ENCODE measurements at places on chromosomes 1 and 21.

GRCh38 chr1:215830226-215830810 lies 263.2 kb downstream of the KCTD3 start:
- H3K4me3 ChIP-seq: no peak overlapping the region
- H3K27me3 ChIP-seq: no peaks in the 10 kb centered on the region

- H3K4me1 ChIP-seq: no peaks in the 10 kb centered on the region
- DNase-seq: no peak
- no peak overlapping the region for H3K27ac ChIP-seq
- peaks cover 79% of the 10 kb centered on the region for H3K36me3 ChIP-seq
- H3K27me3 ChIP-seq: no peaks in the 10 kb centered on the region
Measured at GRCh38 chr21:42858957-42859890, 20.1 kb downstream of the WDR4 start.

GRCh38 chr1:211637066-211637465 lies 38.4 kb downstream of the NEK2 start:
- no peaks in the 10 kb centered on the region for H3K27me3 ChIP-seq
- H3K4me3 ChIP-seq: no peak overlapping the region
- peaks cover 5% of the 10 kb centered on the region for H3K4me1 ChIP-seq
- no peak for DNase-seq

DNA sequence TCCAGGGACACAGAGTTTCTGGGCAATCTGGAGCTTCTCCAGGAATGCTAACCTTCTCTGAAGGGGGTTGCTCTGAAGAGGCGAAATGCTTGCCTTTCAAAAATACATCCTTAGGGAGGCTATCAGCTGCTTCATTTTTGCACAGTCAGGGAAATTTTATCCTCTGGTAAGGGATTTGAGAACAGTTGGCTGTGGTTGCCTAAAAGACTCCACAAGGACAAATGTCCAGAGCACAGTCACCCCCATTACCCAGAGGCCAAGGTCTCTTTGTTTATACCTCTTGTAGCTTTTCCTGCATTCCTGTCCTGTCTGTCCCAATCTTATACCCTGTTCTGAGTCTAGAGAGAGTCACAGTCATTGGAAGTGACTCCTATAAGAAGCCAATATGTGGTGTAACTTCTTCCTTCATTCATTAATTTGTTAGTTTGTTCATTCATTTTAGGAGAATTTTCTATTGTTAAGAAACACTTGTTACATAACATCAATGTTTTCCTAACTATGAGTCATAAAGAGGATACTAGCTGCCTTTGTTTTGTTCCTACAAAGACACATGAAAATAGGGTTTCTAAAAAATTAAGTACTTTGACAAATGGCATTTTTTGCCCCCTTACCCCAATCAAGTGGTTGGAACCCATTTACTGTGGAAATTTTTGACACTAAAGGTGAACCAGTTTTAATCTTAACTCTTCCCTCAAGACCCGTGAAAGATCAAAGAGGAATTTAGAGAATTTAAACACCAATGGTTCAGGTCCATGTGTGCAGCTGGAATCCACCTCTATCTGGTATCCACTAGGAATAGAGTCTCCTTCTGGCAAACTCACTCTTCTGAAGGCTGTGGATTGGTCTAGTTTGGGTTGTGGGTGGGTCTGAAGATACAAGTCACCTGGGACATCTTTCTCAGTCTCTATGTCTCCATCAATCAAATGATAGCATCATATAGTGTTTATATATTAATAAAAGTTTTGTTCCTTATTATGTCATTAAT lies 47.1 kb downstream of the GPR88 start:
- H3K4me3 ChIP-seq: no peak overlapping the region
- H3K36me3 ChIP-seq: no peaks in the 10 kb centered on the region
- H3K27ac ChIP-seq: no peak overlapping the region

GRCh38 chr1:17447501-17447992 lies 8.1 kb upstream of the RCC2 start:
- H3K4me1 ChIP-seq: no peaks in the 10 kb centered on the region
- no peaks in the 10 kb centered on the region for H3K36me3 ChIP-seq
- no peak overlapping the region for H3K27ac ChIP-seq

GRCh38 chr21:14979264-14979663 lies 85.5 kb downstream of the NRIP1 start:
- H3K27me3 ChIP-seq: no peaks in the 10 kb centered on the region
- no peak for DNase-seq
- H3K27ac ChIP-seq: no peak overlapping the region
- H3K36me3 ChIP-seq: no peaks in the 10 kb centered on the region
- no peaks in the 10 kb centered on the region for H3K4me1 ChIP-seq
- no peak overlapping the region for H3K4me3 ChIP-seq

- no peaks in the 10 kb centered on the region for H3K27me3 ChIP-seq
- no peak overlapping the region for H3K27ac ChIP-seq
- H3K4me1 ChIP-seq: no peaks in the 10 kb centered on the region
Measured at GRCh38 chr1:53625049-53625448, 113.9 kb downstream of the GLIS1 start.

- H3K36me3 ChIP-seq: peaks cover 8% of the 10 kb centered on the region
- peaks cover 10% of the 10 kb centered on the region for H3K4me1 ChIP-seq
- no peak for DNase-seq
- no peaks in the 10 kb centered on the region for H3K27me3 ChIP-seq
- no peak overlapping the region for H3K27ac ChIP-seq
Measured at GRCh38 chr1:229279242-229279641, 8.3 kb downstream of the RAB4A start.

GRCh38 chr1:22189619-22190018 lies 46.7 kb upstream of the WNT4 start:
- DNase-seq: no peak
- peaks cover 11% of the 10 kb centered on the region for H3K27me3 ChIP-seq
- no peak overlapping the region for H3K4me3 ChIP-seq
- H3K4me1 ChIP-seq: no peaks in the 10 kb centered on the region
